ENCODE measurements at places on chromosomes 6 and 20.

DNA sequence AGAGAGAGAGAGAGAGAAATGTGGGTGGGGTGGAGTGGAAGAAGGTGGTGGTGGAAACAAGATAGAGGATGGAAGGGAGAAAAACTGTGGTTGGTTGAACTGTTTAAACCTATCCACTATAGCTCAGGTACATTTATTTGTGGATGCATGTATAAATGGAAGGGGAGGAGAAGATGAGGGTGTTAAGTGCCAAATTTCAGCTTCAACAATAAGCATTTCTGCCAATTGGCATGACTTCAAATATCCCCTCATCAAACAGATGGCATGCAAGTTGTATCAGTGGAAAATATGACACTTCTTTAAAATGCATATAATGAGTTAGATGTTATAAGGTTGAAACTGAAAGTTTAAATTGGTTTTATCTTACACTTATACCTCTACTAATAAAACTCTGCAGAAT lies 216.1 kb downstream of the LMBRD1 start:
- no peak for DNase-seq

DNA sequence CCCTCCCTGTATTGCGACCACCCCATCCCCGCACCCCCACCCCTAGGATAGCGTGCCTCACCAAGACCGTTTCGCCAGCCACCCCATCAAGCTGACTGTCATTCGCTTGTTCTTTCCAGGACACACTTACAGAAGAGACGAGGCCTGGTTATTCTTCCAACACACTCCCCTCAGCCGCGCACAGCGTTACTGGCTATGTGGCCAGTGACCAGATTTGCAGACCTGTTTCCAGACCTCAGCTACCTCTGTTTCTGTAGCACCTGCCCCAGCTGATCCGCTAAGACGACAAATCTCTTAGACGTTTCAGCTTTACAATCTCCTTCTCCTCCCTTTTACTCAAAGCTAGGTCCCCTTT lies 26.1 kb downstream of the HLA-F start:
- no peak for DNase-seq

- no peak for DNase-seq
Observed at GRCh38 chr6:84066536-84066935, 33.0 kb downstream of the MRAP2 start.

DNA sequence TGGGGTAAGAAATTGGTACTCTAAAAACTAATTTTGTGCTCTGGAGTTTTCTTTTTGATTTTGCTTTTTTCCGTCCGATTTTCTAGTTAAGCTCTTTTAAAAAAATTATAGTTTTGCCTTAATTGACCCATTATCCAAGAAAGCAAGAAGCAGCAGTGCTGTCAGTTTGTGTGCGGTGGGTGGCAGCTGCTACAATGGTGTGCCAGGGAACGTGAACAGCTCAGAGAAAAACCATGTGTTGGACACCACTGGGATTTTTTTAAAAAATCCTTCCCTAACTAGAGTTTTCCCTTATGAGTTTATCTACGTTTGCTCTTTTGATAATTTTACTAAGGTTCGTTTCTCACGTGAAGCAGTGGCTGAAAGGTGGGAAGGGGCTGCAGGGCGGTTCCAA lies 8.0 kb downstream of the MAP3K5 start:
- DNase-seq, result no peak

DNA sequence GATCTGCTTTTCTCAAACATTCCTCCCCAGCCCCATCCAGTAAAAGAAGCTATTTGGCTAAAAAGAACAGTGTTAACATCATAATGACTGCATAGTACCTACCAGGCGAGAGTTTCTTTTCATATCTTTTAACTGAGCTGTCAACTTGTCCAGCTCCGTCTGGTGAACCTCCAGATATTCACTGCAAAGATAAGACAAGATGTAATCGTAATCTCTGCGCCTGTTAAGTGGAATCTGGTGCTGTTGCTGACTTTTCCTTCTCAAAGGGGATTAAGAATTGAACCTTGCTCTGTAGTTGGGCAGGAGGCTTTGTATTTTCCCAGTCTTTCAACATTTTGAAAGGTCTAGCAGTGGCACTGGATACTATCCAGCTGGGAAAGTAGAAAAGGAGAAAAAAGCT lies 63.0 kb downstream of the RIPOR2 start:
- no peak for DNase-seq

DNA sequence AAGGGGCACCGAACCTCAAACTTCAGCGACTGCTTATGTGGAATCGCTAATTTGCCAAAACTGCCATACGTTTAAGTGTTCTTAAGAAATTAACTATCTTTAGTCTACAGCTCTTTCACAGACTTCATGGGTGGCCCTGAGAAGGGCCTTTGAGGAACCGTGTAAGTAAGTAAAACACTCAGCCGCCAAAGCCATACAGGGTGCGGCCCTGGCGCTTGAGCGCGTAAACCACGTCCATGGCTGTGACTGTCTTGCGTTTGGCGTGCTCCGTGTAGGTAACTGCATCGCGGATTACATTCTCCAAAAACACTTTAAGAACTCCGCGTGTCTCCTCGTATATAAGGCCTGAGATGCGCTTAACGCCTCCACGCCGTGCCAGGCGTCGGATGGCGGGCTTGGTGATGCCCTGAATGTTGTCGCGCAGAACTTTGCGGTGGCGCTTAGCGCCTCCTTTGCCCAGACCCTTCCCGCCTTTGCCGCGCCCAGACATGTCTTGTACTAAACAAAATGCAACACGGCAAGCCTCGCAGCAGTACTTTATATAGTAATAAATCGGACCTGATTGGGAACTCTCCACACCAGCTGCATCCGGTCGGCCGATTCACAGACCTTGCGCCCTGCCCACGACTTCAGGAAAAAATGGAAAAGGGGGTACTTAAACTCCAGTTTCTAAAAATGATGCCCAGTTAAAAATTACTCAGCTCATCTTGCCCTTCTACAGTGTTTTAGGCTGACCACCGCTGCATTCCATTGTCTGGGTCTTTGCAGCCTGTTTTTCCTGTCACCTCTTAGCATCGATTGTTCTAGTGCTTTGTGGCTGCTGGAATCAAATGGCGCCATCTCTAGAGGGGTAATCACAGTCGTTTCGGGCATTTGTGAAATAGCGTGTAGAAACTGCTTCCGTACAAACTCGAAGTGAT lies 38.9 kb downstream of the OR2B2 start:
- DNase-seq, result no peak

DNA sequence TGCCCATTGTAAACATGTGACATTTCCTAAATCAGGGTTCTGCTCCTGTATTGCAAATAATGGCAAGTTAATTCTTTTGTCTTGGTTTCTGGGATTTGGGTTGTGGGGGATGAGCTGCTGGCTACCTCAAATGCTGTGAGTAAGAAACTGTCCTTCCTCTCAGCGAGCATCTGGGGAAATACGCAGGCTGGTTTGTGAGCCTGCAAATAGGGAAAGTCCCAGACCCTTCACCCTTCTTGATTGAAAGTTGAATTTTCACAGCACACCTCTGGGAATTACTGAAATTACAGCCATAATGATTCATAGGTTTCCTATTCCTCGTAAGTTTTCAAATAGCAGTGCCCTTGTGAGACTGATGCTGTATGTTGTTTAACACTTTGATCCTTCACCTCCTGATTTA lies 138.1 kb downstream of the TBXT start:
- no peak for DNase-seq

- DNase-seq, result no peak
Observed at GRCh38 chr20:60395991-60396390, 437.8 kb downstream of the CDH26 start.

- DNase-seq, result no peak
Observed at GRCh38 chr6:79385893-79386292, 151.3 kb downstream of the LCA5 start.

DNA sequence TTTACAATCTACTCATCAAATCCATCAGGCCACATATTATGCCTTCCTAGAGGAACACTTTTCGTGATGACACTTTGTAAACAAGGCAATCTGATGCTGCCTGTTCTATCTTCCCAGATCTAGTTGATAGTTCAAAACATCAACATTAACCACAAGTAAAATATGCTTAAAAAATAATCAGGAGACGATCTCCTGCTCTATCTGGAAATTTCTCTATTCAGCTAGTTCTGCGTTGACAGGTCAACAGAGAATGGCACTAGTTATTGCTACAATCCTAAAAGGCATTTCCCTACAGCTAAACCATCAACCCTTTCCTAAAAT lies 2.1 kb downstream of the B4GALT5 start:
- DNase-seq, result no peak

DNA sequence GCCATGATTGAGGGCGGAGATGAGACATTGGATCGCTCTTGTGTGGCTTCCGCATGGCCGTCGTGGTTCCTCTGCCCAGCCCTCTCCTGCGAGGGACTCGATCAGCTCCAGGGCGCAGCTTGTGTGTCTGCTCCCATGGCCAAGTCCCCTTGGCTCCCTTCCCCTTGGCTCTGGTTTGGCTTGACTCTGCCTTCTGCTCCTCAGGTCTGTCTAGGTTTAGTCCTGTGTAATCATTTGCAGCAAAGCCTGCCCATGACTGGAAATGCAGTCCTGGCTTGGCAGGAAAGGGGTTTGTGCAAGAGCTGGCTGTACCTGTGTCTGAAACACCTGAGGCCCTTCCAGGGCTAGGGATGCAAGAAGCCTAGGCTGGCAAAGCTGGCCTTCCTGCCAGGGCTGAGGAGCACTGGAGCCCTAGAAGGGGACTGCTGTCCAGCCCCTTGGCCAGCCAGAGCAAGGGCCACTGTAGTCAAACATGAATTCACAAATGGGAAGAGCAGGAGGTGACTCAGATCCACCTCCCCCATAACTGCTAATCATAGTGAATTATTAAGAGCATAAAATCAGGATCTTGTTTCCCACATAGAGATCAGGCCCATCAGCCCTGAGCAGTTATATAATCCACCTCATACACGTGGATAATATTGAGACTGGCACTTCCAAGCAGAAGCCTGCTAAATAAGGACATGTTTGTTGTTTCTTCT lies 196.8 kb downstream of the FARS2 start:
- DNase-seq, result no peak

- DNase-seq, result no peak
Observed at GRCh38 chr6:41656002-41656691, 17.9 kb downstream of the MDFI start.

DNA sequence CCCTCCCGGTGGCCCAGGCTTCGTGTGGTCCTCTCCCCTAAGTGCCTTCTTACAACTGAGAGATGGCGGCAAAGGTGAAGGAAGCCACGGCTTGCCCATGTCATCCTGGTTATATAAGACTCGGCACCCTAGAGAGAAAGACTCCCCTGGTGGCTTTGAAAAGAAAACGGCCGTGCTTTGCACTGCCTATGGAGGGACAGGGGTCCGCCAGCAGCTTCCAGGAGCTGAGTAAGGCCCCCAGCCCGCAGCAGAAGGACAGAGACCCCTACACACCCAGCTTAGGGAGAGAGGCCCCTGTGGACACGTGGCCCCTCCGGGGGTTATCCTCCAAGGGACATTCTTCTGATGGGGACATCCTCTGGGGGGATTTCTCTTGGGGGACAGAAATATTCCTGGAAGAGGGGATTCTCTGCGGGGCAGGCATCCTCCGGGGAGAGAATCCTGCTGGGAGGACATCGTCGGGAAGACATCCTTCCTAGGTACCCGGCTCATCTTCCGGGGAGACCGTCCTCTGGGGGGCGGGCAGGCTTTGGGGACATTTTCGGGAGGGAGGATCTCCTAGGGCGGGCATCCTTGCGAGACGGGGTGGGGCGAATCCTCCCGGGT lies 511 bp upstream of the OGFR start:
- DNase-seq, result no peak

- DNase-seq, result no peak
Observed at GRCh38 chr6:11729076-11729475, 49.5 kb downstream of the ADTRP start.

DNA sequence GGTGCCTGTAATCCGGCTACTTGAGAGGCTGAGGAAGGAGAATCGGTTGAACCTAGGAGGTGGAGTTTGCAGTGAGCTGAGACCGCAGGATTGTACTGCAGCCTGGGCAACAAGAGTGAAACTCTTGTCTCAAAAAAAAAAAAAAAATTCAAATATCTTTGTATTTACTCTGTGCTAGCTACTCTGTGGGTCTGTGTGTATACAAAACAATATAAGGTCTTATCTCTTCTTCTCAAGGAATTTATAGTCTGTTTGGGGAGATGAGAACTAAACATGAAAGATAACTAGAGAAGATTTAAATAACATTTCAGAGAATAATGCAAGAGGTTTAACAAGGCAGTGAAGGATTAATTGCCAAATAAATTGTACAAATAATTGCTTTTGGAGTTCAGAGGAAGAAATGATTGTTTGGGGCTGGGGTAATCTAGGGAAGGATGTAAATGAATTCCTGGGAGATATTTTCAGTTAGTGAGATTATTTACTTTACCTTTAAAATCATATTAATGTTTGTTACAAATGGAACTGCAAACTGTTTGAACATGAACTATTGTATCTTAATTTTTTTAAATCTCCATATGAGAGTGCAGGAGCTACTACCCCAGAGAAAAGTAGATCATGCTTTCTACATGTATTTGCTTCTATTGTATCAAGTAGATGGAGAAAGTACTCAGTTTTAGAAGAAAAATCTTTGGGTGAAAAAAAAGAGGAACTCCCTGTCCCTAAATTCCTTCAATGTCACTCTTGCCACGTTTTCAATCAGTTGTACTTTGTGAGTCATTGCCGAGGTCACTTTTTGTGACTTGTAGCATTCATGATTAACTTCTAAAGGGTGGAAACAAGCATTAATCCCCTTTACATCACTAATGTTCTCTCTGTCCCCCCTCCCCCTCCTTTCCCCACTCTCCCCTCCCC lies 39.0 kb downstream of the NCOA3 start:
- no peak for DNase-seq

DNA sequence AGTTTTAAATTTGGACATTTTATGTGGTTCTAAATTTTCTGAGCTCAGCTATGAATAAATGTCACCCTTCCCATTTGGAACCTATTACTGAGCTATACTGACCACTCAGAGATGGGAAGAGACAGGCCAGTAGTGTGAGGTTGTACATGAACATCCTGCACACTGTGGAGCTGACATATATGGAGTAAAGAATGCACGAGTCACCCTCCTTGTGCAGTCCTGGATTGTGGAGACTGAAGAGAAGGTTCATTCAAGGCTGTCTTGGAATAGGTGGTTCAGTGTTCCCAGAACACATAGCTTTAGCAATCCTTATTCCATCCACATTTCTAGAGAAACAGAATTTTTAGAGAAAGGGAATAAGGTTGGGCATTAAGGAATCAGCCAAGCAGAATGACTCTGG lies 50.3 kb upstream of the OGFRL1 start:
- no peak for DNase-seq

DNA sequence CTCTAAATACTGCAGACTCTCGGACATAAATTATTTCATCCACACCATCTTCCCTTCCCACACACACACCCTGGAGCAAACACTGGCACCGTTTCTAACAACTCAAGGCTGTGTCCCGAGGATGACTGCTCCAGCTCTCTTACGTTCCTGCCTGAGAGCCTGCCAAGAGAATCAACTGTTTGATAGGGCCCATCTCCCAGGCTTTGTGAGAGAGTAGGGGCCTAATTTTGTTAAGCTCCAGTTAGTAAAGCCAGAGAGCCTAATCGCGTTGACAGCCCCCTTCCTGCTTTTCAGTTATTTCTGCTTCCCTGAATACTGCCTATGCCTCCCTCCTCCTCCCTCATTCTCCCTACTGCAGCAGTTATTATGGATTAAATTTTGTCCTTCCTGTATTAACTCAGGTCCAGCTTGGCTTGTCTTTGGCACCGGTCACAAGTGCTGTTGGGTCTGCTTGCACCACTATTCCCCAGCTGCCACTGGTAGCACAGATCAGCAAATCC lies 118.1 kb upstream of the TMEM181 start:
- DNase-seq, result no peak

- no peak for DNase-seq
Observed at GRCh38 chr6:110528101-110528929, 51.9 kb upstream of the SLC22A16 start.
